Caki2 (cell line): ENCODE measurements at places on chromosomes 11 and 22. TPM values are rescaled to one million over a fixed set of nuclear protein-coding genes. Genes with fewer than 3 reads are reported as not detected.

The VSIG10L2 gene
- total RNA-seq = not detected in 2 replicates

The TCP11L1 gene
- total RNA-seq = 1.1 and 5.3 TPM in 2 replicates

The GGTLC3 gene
- not detected in 2 replicates for total RNA-seq

The C11orf42 gene
- not detected in 2 replicates for total RNA-seq

The OR51B5 gene
- not detected in 2 replicates for total RNA-seq

The ASRGL1 gene
- total RNA-seq = 20.3 and 27.7 TPM in 2 replicates

The OLFML1 gene
- total RNA-seq = not detected in 2 replicates

The HPX gene
- 9.0 TPM in 1 of 2 replicates, not detected in the other for total RNA-seq

The VPREB1 gene
- total RNA-seq = not detected in 2 replicates

The TMEM191B gene
- total RNA-seq = not detected in 2 replicates

The TRIM29 gene
- total RNA-seq = 0.41 and 2.7 TPM in 2 replicates

The MMP8 gene
- not detected in 2 replicates for total RNA-seq

The OR52H1 gene
- not detected in 2 replicates for total RNA-seq

The FAM181B gene
- 1.8 and 5.0 TPM in 2 replicates for total RNA-seq

The OR8A1 gene
- total RNA-seq = not detected in 2 replicates

The CASP12 gene
- not detected in 2 replicates for total RNA-seq

The PLEKHB1 gene
- total RNA-seq = not detected in 2 replicates

The C22orf31 gene
- not detected in 2 replicates for total RNA-seq

The MRGPRX3 gene
- total RNA-seq = not detected in 2 replicates

The DMC1 gene
- total RNA-seq = 2.5 and 19.8 TPM in 2 replicates

The TRABD gene
- 82.4 and 89.0 TPM in 2 replicates for total RNA-seq

The NAP1L4 gene
- 193 and 202 TPM in 2 replicates for total RNA-seq

The NFAM1 gene
- 0.03 and 0.17 TPM in 2 replicates for total RNA-seq

The NUMA1 gene
- 73.8 and 81.0 TPM in 2 replicates for total RNA-seq

The BCO2 gene
- total RNA-seq = 8.1 and 8.9 TPM in 2 replicates

The TRIM49 gene
- not detected in 2 replicates for total RNA-seq

The SUSD2 gene
- total RNA-seq = not detected in 2 replicates

The KRTAP5-1 gene
- not detected in 2 replicates for total RNA-seq

The MS4A15 gene
- total RNA-seq = not detected in 2 replicates

The BSX gene
- not detected in 2 replicates for total RNA-seq

The TBCEL gene
- total RNA-seq = 18.3 and 18.9 TPM in 2 replicates

The MGAT3 gene
- total RNA-seq = not detected in 2 replicates

The FGF4 gene
- total RNA-seq = not detected in 2 replicates

The SAA2 gene
- total RNA-seq = not detected in 2 replicates

The CELSR1 gene
- 94.1 and 98.7 TPM in 2 replicates for total RNA-seq

The GP1BB gene
- 11.2 and 12.3 TPM in 2 replicates for total RNA-seq

The UBQLNL gene
- total RNA-seq = 0.14 TPM in 1 of 2 replicates, not detected in the other

The MMP11 gene
- total RNA-seq = 16.2 and 36.3 TPM in 2 replicates
